Sigmoid colon (tissue), 7 donors: ENCODE measurements at places on chromosomes 11 and 22. TPM values are rescaled to one million over a fixed set of nuclear protein-coding genes. Genes with fewer than 3 reads are reported as not detected.

The INS gene
- not detected for total RNA-seq

The SYT8 gene
- total RNA-seq: not detected

The TRIM48 gene
- total RNA-seq: not detected

The SMIM35 gene
- total RNA-seq: not detected

The SLC6A5 gene
- total RNA-seq: not detected

The PAX6 gene
- total RNA-seq: not detected

The HEPHL1 gene
- total RNA-seq: not detected

The CREB3L1 gene
- total RNA-seq: 0.66 TPM

The KDELR3 gene
- total RNA-seq: 2.5 TPM

The VPREB1 gene
- not detected for total RNA-seq

The ST14 gene
- total RNA-seq: 3.9 TPM

The IGSF22 gene
- not detected for total RNA-seq

The LMF2 gene
- 24.8 TPM for total RNA-seq

GRCh38 chr22:29628996-29629902 is 25.8 kb downstream of the NF2 start:
- H3K4me1 ChIP-seq: no peaks in the 10 kb centered on the region
- H3K27me3 ChIP-seq: no peaks in the 10 kb centered on the region
- no peak overlapping the region for H3K27ac ChIP-seq
- H3K36me3 ChIP-seq: no peaks in the 10 kb centered on the region
- H3K4me3 ChIP-seq: no peak overlapping the region

- no peaks in the 10 kb centered on the region for H3K27me3 ChIP-seq
- no peak overlapping the region for H3K27ac ChIP-seq
- no peaks in the 10 kb centered on the region for H3K36me3 ChIP-seq
- no peak for DNase-seq
These were observed 569.3 kb downstream of the MIAT start for GRCh38 chr22:27226666-27227065.

GRCh38 chr11:15627560-15627959 is 512.8 kb downstream of the INSC start:
- H3K27ac ChIP-seq: no peak overlapping the region
- no peak overlapping the region for H3K4me3 ChIP-seq
- H3K4me1 ChIP-seq: no peaks in the 10 kb centered on the region

- no peak overlapping the region for H3K4me3 ChIP-seq
- H3K4me1 ChIP-seq: peaks cover 73% of the 10 kb centered on the region
These were observed 155.7 kb downstream of the NAV2 start for GRCh38 chr11:19868281-19868821.

GRCh38 chr22:44286646-44287045 is 26.1 kb downstream of the SHISAL1 start:
- no peak overlapping the region for H3K27ac ChIP-seq
- no peak overlapping the region for H3K4me3 ChIP-seq
- H3K36me3 ChIP-seq: peaks cover 30% of the 10 kb centered on the region
- no peak for DNase-seq

DNA sequence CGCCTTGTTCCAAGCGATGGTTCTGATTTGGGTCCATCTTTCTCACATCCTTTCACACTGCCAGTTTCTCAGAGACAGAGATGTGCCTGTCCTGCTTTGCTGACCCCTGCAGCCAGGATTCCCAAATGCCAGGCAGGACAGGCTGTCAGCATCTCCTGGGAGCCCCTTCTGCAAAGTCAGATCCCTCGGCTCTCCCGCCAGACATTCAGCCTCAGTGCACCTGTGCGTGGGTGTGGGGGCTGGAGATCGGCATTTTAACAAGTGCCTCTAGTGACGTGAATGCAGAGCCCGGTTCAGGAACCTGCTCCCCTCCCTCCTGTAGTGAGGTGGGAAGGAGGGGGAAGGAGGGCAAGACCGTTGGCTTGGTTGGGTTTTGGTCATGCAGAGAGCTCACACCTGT is 108.9 kb upstream of the FGF3 start:
- H3K4me1 ChIP-seq: peaks cover 15% of the 10 kb centered on the region
- no peak overlapping the region for H3K27ac ChIP-seq

GRCh38 chr22:50672041-50672440 is 582 bp upstream of the SHANK3 start:
- H3K36me3 ChIP-seq: no peaks in the 10 kb centered on the region
- H3K27me3 ChIP-seq: peaks cover 81% of the 10 kb centered on the region
- peak overlapping the region; percentile 14 for H3K27ac ChIP-seq

- H3K36me3 ChIP-seq: no peaks in the 10 kb centered on the region
- H3K4me1 ChIP-seq: no peaks in the 10 kb centered on the region
- no peak for DNase-seq
- H3K4me3 ChIP-seq: no peak overlapping the region
- H3K27me3 ChIP-seq: no peaks in the 10 kb centered on the region
- no peak overlapping the region for H3K27ac ChIP-seq
These were observed 214.1 kb downstream of the FAM76B start for GRCh38 chr11:95575517-95575916.

- no peak overlapping the region for H3K27ac ChIP-seq
- no peak overlapping the region for H3K4me3 ChIP-seq
- H3K36me3 ChIP-seq: no peaks in the 10 kb centered on the region
- H3K4me1 ChIP-seq: no peaks in the 10 kb centered on the region
- peaks cover 21% of the 10 kb centered on the region for H3K27me3 ChIP-seq
These were observed 1.6 kb downstream of the P2RY2 start for GRCh38 chr11:73219396-73220285.

- peak overlapping the region; percentile 92 for H3K27ac ChIP-seq
- no peaks in the 10 kb centered on the region for H3K27me3 ChIP-seq
- peaks cover 41% of the 10 kb centered on the region for H3K4me1 ChIP-seq
These were observed 739 bp upstream of the C1QTNF5 start for GRCh38 chr11:119341222-119342022.

DNA sequence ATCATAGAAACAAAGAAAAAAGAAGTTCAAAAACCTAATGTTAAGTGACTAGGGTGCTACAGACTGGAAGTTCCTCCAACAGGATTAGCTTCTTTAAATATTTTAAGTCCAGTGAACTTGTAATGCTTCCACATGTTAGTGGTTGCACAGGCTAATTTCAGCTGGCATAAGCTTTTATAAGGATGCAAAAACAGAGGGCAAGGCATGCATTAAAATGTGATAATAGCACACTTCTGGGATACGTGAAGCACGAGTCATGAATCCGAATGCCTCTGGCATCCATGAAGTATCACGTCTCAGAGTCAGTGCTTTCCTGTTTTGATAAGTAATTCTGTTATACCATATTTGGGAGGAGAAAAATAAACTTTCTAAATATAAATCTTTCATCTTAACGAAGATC is 106.8 kb downstream of the DCDC1 start:
- no peak overlapping the region for H3K4me3 ChIP-seq
- DNase-seq: no peak
- H3K4me1 ChIP-seq: no peaks in the 10 kb centered on the region

GRCh38 chr11:107567739-107568335 is 2.3 kb upstream of the ALKBH8 start:
- DNase-seq: no peak
- H3K36me3 ChIP-seq: no peaks in the 10 kb centered on the region
- peaks cover 26% of the 10 kb centered on the region for H3K4me1 ChIP-seq
- no peak overlapping the region for H3K27ac ChIP-seq

GRCh38 chr22:37173709-37174108 is 14.3 kb downstream of the C1QTNF6 start:
- peak; percentile 79 for DNase-seq
- H3K36me3 ChIP-seq: no peaks in the 10 kb centered on the region
- H3K27me3 ChIP-seq: no peaks in the 10 kb centered on the region
- no peak overlapping the region for H3K27ac ChIP-seq
- H3K4me3 ChIP-seq: no peak overlapping the region

GRCh38 chr11:4884361-4884760 is 2.7 kb downstream of the OR51T1 start:
- H3K4me1 ChIP-seq: no peaks in the 10 kb centered on the region
- H3K36me3 ChIP-seq: no peaks in the 10 kb centered on the region
- DNase-seq: no peak
- no peaks in the 10 kb centered on the region for H3K27me3 ChIP-seq
- no peak overlapping the region for H3K4me3 ChIP-seq

DNA sequence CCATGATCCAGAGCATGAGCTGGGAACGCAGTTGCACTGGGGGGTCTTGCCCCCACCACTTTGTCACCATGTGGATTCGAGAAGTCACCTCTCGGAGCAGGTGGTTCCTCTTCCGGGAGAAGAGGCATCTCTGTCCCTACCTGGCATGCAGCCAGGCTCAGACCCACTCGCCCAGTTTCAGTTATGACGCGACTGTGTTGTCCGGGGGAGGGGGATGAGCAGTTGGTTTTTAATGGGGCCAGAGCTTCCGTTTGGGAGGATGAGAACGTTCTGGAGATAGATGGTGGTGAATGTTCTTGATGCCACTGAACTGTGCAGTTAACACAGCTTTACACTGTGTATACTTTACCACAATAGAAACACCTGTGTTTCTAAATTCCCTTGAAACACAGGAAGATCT is 41.5 kb downstream of the DHCR7 start:
- DNase-seq: no peak
- H3K4me1 ChIP-seq: no peaks in the 10 kb centered on the region
- no peaks in the 10 kb centered on the region for H3K36me3 ChIP-seq
- no peaks in the 10 kb centered on the region for H3K27me3 ChIP-seq

- H3K4me3 ChIP-seq: no peak overlapping the region
- H3K27me3 ChIP-seq: no peaks in the 10 kb centered on the region
- H3K4me1 ChIP-seq: no peaks in the 10 kb centered on the region
- H3K36me3 ChIP-seq: no peaks in the 10 kb centered on the region
- no peak overlapping the region for H3K27ac ChIP-seq
- no peak for DNase-seq
These were observed 1.1 kb upstream of the CD6 start for GRCh38 chr11:60970369-60970774.

- H3K4me1 ChIP-seq: no peaks in the 10 kb centered on the region
- no peaks in the 10 kb centered on the region for H3K36me3 ChIP-seq
- no peak overlapping the region for H3K4me3 ChIP-seq
- no peak overlapping the region for H3K27ac ChIP-seq
- DNase-seq: no peak
These were observed 63.0 kb upstream of the TTLL12 start for GRCh38 chr22:43249789-43250471.

DNA sequence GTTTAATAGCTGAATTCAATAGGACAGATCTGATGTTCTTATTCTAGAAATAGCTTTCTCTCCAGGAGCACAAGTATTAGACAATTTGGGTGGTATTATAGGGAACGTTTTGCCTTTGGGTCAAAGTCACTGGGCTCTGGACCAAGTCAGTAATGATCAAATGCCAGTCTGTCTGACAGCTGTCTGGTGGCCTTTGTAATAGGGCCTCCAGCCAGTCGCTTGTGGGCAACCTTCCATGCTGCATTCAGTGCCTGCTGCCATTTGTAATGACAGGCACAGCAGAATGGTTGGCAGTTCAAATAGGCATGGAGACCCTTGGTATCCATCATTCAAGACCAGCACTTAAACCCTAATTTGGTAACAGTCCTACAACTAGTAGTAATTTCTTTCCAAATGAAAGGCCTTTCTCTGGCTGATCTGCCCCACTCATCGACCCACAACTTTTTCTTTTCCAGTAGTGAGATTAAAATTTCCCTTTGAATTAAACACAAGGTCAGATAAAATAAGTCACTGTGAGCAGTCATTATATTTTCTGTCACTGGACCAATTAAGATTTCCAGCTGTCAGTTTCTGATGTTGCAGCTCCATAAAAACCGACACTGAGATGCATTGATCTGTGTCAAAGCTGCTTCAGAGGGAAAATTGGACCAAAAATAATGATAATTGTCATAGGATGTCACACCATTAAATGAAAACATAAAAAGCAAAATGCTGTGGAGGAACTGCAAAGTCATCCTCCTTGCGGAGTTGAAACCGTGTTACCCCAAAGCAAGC is 1038.1 kb downstream of the LRRC4C start:
- no peaks in the 10 kb centered on the region for H3K27me3 ChIP-seq
- no peaks in the 10 kb centered on the region for H3K4me1 ChIP-seq
- no peak overlapping the region for H3K4me3 ChIP-seq
- H3K27ac ChIP-seq: no peak overlapping the region
- no peaks in the 10 kb centered on the region for H3K36me3 ChIP-seq

- no peak overlapping the region for H3K27ac ChIP-seq
- H3K4me3 ChIP-seq: no peak overlapping the region
- H3K36me3 ChIP-seq: no peaks in the 10 kb centered on the region
- H3K4me1 ChIP-seq: no peaks in the 10 kb centered on the region
- no peak for DNase-seq
- no peaks in the 10 kb centered on the region for H3K27me3 ChIP-seq
These were observed 21.8 kb upstream of the ABCC8 start for GRCh38 chr11:17498475-17498874.

DNA sequence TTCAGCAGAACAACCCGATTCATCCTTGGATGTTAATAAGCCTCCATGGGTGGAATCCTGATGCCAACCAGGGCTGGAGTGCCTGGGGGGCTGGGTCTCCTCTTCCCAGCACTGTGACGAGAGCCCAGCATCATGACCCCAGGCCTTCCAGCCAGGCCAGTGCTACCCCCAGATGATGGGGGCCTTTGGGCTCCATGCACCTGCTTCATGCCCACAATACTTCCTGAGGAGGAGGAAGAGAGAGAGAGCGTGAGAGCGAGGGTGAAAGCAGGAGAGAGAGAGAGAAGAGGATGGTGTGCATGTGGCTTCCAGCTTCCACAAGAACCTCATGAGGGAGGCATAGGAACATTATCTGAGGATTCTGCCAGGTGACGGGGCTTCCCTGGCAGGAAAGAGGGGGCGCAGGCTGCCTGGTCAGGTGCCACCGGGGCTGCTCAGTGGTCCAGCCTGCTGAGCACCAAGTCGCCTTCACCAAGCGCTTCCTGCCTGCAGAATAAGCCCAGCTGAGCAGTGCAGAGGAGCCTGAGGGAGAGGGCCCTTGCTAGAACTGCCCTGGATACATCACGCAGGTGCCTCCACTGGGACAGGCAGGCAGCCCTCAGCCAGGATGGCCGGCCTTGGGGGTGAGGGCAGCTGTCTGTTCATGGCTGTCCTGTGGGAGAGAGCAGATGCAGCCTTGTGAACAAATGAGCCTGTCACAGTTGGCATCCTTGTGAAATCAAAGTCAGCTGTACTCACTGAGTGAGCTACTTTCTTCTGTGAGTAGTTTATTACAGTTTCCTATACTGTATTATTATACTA is 243.3 kb upstream of the B3GAT1 start:
- peak; percentile 38 for DNase-seq
- H3K36me3 ChIP-seq: no peaks in the 10 kb centered on the region
- no peak overlapping the region for H3K27ac ChIP-seq
- no peaks in the 10 kb centered on the region for H3K4me1 ChIP-seq
- no peaks in the 10 kb centered on the region for H3K27me3 ChIP-seq
- no peak overlapping the region for H3K4me3 ChIP-seq

DNA sequence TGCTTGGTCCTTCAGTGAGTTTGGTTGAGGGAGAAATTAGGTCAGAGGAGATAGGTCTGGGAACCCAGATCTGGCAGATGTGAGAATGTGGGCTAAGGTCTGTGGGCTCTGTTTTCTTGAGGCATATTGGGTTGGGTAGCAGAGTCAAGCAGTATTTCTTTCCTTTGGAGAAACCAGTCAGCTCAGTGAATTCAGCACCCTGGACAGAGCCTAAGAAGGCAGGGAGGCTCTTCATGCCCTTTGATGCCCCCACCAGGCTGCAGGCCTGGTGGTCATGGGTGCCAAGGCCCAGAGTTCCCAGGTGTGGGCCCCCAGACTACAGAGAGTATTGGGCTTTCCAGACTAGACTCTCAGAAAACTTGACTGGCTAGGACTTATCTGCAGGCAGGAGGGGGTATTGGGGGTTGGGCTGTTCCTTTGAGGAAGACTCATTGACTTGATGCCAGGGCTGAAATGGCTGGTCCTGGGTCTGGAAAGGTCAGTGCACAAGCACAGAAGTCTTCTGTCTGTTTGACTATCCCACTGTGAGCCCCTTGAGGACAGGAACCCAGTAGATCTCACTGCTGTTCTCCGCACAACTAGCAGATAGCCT is 45.3 kb upstream of the NECTIN1 start:
- H3K27ac ChIP-seq: no peak overlapping the region
- H3K4me3 ChIP-seq: no peak overlapping the region
- no peaks in the 10 kb centered on the region for H3K36me3 ChIP-seq
- no peak for DNase-seq
